NCI-H345 (cell line): ENCODE measurements at places on chromosomes 3 and 15.

- no peak for DNase-seq
These were observed 11.7 kb upstream of the GNAT1 start for GRCh38 chr3:50179710-50180109.

GRCh38 chr3:23709987-23710386, 95.8 kb upstream of the UBE2E1 start:
- DNase-seq = no peak

- DNase-seq = no peak
These were observed 817.0 kb downstream of the TUSC7 start for GRCh38 chr3:117526470-117527079.

DNA sequence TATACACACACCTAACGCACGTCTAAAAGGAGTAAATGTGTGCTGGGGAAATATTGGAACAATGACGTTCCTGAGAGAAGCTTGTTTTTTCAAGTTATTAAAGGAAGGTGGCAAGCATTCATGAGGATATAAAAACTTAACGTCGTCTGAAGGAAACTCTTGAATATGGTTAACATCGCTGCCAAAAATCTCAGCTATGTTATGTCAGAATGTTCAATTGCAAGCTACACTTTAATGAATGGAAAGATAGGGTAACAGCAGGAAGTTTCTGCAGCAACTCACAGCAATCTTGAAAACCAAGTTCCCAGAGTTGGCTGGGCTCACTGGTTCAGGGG, 54.3 kb upstream of the MEF2A start:
- DNase-seq = no peak

GRCh38 chr3:185325946-185326791, 36.8 kb upstream of the MAP3K13 start:
- DNase-seq = no peak

GRCh38 chr3:18657858-18658820, 233.0 kb upstream of the SATB1 start:
- DNase-seq = no peak

DNA sequence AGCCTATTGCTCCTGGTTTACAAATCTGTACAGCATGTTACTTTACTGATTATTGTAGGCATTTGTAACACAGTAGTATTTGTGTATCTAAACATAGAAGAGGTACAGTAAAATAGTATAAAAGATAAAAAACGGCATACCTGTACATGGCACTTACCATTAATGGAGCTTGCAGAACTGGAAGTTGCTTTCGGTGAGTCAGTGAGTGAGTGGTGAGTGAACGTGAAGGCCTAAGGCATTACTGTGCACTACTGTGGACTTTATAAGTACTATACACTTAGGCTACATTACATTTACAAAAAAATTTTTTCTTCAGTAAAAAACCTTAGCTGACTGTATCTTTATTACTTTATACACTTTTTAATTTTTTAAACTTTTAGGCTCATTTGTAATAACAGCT, 90.9 kb downstream of the RAP2B start:
- no peak for DNase-seq

DNA sequence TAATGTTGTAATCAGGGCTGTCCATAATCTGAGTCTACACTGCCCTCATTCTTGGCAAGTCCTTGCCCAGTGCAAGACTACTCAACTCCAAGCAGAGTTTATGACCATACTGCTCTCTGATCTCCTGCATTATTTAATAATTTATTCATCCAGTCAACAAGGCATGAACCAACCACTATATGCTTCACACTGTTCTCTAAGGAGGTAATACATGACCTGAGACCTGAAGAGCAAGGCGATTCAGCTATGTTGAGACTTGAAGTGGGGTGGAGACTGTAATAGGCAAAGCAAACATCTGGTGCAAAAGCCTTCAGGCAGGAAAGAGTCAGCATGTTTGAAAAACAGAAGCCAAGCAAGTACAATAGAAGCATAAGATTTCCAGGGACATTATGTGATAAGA, 1362.8 kb downstream of the ROBO2 start:
- no peak for DNase-seq

GRCh38 chr3:53229171-53229570, 26.7 kb downstream of the TKT start:
- no peak for DNase-seq

DNA sequence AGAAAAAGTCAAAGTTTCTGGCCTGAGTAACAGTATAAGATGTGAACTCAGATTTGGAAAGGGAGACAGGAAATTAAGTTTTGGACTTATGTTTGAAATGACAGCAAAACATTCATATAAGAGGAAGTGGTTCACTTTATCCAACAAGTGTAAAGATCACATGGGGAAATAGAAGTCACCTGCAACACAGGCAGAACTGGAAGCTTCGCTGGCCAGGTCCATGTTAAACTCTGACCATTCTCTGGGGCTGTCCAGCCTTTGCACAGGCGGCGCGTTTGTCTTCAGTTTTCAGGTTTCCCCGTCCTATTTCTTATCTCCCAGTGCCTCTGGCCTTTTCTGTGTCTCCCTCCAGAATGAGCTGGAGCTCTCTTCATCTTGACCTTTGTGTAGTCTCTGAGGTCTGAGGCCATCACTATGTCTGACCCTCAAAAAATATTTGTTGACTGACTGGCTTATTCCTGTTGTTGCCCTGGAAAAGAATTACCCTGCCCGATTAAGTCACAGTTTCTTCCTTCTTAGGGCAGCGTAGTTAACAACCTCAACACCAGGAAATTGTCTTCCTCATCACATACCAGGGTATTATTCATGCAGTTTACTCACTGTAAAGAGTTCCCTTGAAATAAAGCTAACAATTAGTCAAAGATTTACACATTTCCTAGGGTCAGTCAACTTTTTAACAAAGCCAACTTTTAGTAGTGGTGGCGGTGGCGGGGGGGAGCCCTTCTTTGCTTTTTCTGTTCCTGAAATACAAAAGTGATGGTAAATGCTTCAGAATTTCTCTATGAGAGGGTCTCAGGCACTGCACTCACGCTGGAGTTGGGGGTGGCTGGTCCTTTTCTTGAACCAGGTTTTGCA, 959 bp upstream of the RASA2 start:
- no peak for DNase-seq

DNA sequence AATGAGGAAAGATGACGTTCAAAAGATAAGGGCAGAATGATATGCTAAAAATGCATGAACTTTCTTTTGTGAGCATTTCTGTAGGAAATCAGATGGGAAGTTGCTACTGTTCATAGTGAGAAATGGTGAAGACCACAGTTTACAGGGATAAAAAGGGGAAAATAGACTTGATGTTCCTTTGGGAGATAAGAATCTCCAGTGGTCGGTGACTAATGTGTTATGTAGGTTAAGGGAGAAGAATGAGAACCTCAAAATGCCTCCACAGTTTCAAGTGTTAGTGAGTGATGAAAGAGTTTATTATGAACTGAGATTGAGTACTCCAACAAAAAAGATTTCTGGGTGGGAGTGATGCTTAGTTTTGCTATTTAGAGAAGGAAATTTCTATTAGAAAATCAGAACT, 247.2 kb downstream of the LSAMP start:
- DNase-seq = no peak

- no peak for DNase-seq
These were observed 18.2 kb upstream of the UBP1 start for GRCh38 chr3:33458446-33458845.

DNA sequence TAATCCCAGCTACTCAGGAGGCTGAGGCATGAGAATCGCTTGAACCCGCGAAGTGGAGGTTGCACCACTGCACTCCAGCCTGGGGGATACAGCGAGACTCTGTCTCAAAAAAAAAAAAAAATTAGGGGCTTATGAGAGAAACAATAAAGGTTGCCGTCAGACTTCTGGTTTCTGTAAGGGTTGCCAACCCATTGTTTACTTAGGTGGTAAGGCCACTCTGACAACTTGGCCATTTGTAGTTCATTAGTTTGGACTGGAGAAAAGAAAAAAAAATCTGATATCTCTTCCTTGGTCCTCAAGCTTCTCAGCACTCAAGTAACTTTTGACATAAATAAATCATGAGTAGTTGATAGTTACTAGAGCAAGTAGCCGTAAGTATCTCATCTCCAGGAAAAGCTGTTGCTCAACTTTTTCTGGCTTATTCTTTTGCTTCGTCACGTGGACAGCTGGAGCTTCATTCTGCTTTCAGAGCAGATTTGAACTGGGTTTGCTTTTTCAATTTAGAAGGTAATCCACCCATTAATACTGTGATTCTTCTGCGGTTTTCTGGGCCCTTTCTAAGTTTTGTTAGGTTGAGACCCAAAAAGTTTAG, 9.4 kb downstream of the SNX1 start:
- DNase-seq = no peak

DNA sequence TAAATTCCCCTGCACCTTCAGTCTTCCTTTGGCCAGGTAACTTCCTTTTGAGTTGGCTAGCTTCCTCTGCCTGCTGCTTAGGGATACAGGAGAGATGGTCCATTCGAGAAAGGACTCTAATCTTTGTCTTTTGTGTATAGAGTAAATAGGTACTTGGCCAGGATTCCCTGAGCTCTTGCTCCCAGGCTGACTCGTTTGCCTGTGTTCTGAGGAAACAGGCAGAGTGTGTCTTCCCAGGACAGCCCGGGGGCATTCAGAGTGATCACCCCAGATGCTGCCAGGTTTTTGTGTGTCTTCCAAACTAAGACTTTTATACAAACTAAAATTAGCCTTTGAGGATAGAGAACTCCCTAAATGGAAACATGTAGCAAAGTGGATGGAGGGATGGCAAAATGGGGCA, 39.5 kb downstream of the TMEM108 start:
- DNase-seq = no peak

GRCh38 chr15:90087454-90088154, 14.7 kb downstream of the IDH2 start:
- DNase-seq = peak; percentile 10

DNA sequence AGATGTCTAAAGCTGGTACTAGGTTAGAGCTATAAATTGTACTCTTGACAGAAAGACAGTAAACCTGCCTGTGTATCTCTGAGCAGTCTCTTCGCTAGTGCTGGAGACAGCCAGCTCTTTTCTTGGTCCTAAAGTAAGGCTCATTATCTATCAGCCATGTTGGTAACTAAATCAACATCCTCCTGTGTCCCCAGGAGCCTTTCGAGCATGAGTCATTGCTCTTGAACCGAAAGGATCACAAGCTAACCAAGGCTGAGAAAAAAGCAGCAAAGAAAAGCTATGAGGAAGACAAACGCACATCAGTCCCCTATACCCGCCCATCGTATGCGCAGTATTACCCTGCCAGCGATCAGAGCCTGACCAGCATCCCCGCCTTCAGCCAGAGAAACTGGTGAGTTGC, 25.0 kb upstream of the TEX264 start:
- no peak for DNase-seq

DNA sequence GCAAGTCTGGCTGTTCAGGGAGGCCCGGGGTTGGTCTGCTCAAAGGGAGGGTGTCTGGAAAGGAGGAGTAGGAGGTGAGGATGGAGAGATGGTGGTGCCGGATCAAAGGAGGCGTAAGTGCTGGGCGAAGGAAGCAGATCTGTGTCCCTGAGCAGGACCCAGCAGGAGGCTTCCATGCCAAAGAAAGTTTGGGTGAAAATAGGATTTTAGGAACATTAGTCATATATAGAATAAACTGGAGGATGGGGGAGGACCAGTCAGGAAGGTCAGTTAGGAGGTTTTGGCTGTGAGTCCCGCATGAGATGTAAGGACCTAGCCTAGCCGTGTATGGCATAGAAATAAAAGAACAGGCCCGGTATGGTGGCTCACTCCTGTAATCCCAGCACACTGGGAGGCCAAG, 28.6 kb upstream of the VPS8 start:
- no peak for DNase-seq

GRCh38 chr3:4724051-4724629, 231.0 kb downstream of the ITPR1 start:
- DNase-seq = no peak

DNA sequence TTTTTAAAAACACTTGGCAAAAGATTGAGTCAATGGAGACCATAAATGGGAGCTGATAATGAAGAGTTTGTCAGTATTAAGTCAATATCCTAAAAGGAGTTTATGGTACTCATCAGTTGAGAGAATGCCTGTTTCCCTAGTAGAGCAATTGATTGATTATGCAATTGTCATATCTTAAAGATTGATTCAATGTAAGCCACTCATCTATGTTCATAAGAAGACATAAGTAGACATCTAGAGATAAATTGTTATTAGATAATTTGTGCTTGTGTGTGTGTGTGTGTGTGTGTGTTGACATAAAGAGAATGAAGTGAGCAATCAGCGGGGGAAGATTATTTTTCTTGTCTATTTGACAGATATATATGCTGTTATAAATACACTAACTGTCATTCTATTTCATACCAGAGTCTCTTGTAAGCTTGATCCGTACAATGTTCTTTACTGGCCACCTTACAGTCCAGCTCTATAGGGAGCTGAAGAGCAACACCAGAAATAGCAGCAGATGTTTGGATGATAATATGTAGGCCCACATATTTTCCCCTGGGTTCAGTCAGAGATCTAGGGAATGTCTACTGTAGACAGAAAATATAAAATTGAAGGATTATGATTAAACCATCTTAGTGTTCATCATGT, 848.6 kb upstream of the EPHA6 start:
- no peak for DNase-seq

GRCh38 chr3:11154036-11154952, at the start of gene HRH1:
TSS of gene HRH1 (plus strand) at chr3:11154493. CDS start at chr3:11259038, 104,545 bp downstream.
- DNase-seq = no peak

GRCh38 chr15:98400120-98400519, 248.2 kb upstream of the IGF1R start:
- DNase-seq = no peak

DNA sequence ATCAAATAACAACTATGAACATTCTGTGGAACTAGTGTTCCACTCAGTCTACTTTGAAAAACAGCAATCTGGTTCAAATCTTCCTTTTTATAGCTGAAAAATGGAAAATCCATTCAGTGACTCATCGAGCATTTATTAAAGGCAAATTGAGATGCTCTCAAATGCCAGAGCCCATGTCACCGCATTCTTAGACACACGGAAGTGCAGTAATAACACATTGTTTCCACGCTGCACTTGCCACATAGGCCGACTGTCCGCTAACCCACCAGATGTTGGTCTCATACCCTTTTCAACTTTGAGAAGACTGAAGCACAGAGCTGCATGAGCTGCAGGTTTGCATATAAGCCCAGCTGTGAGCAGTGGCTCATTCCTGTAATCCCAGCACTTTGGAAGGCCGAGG, 95.9 kb downstream of the TMEM266 start:
- no peak for DNase-seq

GRCh38 chr3:152460936-152461335, 192.2 kb downstream of the MBNL1 start:
- DNase-seq = no peak
